ENCODE measurements at places on chromosomes 2 and 18. TPM values are rescaled to one million over a fixed set of nuclear protein-coding genes. Genes with fewer than 3 reads are reported as not detected.

ANKRD36B gene
- 76.4 TPM for total RNA-seq

DNA sequence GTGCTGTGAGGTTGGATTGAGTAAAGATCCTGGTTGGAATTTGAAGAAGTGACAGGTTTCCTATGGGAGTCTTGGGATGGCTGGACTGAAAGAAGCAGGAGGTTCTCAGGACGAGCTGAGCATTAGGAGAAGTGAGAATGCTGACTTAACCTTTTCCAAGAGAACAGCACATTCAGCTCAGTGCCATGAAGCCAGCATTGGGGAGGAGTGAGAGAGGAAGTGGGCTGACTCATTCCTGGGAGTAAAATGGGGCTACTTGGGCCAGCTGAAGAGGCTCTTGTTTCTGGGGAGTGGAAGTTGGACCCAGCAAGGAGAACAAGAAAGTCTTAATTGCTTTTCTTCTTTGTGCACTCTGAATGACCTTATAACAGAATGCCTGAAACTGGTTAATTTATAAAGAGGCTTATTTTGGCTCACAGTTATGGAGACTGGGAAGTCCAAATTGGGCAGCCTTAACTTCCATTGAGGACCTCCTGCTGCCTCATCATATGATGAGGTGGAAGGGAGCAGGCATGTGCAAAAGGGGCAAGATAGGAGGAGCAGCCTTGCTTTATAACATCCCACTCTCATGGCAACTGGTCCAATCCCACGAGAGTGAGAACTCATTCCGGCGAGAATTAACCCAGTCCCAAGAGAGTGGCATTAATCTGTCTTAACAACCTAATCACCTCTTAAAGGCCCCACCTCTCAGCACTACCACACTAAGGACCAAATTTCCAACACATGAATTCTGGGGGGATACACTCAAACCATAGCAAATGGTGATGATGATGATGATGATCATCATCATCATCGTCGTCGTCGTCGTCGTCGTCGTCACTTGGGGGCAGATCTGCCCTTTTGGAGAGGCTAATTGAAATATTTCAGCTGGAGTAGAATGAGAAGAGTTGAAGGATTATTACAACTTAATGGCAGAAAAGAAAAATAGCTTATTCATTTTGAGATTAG, 26.1 kb downstream of the DGUOK start:
- no peak for DNase-seq

BCL11A gene
- total RNA-seq, result 11.6 TPM

CRYGD gene
- total RNA-seq, result not detected

DNA sequence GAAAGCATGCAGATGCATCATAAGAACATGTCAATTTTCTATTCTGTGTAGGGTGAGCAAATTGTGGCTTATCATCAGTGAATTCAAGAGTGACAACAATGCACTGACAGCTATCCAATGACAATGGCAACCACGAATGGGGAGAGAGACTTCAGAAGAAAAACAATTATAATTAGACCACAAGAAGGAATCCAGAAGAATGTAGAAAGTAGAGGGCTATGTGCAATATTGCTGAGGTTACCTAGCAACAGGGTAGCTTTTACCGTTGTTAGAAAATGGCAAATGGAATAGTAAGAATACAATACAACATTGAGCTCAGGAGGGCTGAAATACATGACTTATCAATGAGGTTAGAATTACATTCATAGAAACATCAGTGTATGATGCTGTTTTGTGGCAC, 71.1 kb upstream of the SESTD1 start:
- no peak for DNase-seq

DNA sequence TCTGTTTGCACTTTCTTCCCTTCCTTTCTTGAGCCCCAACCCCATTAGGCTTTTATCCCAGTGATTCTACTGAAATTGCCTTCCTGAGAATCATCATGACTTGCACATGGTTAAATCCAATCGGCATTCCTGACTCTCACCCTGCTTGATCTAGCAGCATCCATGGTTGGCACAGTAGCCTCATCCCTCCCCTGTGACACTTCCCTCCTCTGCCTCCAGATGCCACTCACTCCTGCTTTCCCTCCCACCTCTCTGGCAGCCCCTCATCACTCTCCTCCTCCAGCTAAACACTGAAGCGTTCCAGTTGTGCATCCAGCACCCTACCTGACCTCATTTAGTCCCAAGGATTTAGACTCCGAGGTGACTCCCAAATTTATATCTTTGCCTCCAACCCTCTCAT, 114.7 kb downstream of the GALNT14 start:
- DNase-seq, result no peak

GRCh38 chr2:195214072-195214471, 443.0 kb upstream of the SLC39A10 start:
- DNase-seq, result no peak

DNA sequence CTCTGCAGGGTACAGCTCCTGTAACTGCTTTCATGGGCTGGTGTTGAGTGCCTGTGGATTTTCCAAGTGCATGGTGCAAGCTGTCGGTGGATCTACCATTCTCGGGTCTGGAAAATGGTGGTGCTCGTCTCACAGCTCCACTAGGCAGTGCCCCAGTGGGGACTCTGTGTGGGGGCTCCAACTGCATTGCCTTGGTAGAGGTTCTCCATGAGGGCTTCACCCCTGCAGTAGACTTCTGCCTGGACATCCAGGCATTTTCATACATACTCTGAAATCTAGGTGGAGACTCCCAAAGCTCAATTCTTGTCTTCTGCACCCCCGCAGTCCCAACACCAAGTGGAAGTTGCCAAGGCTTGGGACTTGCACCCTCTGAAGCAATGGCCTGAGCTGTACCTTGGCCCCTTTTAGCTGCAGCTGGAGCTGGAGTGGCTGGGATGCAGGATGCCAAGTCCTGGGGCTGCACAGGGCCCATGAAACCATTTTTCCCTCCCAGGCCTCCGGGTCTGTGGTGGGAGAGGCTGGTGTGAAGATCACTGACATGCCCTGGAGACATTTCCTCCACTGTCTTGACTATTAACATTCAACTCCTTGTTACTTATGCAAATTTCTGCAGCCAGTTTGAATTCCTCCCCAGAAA, 41.6 kb downstream of the EDAR start:
- no peak for DNase-seq

ACMSD gene
- total RNA-seq, result not detected

Measured in naive thymus-derived CD8-positive, alpha-beta T cell (primary cell).